Stimulated activated naive CD8-positive, alpha-beta T cell treated with anti-CD3 and anti-CD28 coated beads, Interleukin-15, amount 100 ng/mL, for 72 hours (primary cell): ENCODE measurements at places on chromosomes 3 and 15.

DNA sequence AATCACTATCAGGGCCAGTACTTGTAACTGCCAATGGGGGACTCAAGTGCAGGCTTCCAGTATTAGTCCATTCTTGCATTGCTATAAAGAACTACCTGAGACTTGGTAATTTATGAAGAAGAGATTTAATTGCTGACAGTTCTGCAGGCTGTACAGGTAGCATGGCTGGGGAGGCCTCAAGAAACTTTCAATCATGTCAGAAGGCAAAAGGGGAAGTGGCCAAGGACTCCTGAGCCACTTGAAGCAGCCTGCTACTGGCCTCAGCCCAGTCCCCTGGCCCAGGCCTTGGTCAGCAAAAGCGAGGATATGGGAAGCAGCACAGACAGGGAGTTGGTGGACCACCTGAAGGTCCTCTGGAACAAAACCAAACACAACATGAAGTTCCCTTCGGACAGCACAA is 29.2 kb upstream of the OR5K1 start:
- no peak for DNase-seq

DNA sequence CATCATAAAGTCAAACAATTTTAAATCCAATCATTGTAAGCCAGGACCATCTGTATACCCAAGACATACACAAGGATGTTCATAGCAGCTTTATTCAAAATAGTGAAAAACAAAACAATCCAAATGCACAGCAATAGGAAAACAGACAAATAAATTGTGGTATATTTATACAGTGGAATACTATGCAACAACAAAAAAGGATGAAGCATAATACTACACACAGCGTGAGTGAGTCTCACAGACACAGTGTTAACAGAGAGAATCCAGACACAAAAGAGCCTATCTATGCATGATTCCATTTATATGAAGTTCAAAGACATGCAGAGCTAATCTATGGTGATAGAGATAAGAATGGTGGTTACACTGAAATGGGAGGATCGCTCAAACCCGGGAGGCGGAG is 5.6 kb upstream of the MUC20 start:
- DNase-seq: no peak

GRCh38 chr3:43997316-43997715 is 244.4 kb upstream of the TOPAZ1 start:
- DNase-seq: no peak

DNA sequence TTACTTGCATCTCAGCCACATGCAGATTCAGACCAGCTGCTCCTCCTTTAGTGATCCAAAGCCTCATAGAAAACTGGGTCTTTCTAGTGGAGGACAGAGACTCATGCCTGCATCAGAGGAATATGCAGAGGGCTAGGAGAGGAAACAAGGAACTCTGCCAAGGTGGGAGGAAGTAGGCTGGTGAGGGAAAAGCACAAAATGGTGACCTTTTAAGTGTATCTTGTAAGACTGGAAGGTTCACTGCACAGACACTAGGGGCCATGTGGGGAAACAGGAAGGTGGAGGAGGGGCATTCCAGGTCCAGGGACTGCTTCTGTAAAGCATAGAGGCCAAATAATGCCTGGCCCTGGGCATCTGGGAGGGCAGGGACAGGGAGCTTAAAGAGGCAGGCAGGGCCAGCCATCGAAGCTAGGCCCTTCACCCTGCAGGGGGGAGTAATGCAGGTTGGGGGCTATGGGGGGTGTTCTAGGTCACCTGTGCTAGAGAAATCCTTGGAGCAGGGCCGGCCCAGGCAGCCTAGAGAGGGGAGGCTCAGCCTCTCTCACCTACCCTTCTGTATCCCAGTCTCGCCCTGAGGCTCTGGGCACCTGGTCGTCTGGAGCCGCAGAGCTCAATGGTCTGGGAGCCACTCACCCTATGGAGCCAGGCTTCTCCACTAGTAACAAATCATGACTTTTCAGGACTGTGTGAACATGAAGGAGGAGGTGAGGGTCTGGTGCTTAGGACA is 117.7 kb downstream of the DNAJB8 start:
- DNase-seq: no peak

- DNase-seq: no peak
Observed at GRCh38 chr3:57616233-57616632, 19.1 kb upstream of the ARF4 start.

DNA sequence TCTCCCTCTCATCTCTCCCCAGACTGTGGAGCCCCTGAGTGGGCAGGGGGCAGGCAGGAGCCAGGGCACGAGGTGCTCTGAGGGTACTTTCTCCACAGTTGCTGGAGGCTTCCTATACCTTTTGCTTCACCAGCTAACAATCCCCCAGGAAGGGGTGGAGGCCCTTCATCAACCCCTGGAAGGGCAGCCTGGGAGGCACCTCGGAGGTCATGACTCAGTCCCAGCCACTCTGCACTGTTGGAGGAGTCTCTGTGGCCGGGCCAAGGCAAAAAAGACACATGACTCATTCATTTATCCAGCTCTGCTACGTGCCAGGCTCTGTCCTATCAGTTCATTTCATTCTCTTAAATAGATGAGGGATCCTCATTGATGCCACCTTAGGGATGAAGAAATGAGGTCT is 15.6 kb upstream of the KY start:
- no peak for DNase-seq

GRCh38 chr15:63089260-63090043 is 32.2 kb upstream of the LACTB start:
- DNase-seq: no peak

- no peak for DNase-seq
Observed at GRCh38 chr3:196894557-196895295, 27.0 kb downstream of the SENP5 start.

DNA sequence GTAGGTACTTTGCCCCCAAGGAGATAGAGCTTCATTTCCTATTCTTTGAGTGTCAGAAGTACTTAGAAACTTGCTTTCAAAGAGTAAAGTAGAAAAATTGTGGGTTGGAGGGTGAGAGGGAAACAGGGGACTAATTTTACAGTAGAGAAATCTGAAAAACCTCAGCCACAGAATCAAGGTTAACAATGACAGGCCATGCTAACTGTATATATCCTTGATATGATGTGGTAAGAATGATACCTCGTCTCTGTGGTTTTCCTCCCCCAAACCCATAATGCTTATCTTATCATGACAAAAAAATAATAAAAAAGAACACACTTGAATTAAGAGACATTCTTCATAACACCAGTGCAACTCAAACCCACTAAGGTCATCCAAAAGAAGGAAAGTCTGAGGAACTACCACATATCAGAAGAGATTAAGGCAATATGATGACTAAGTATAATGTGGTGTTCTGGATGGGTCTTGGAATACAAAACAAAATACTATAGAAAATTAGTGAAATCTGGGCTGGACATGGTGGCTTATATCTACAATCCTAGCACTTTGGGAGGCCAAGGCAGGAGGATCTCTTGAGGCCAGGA is 360.4 kb downstream of the ULK4 start:
- DNase-seq: no peak

DNA sequence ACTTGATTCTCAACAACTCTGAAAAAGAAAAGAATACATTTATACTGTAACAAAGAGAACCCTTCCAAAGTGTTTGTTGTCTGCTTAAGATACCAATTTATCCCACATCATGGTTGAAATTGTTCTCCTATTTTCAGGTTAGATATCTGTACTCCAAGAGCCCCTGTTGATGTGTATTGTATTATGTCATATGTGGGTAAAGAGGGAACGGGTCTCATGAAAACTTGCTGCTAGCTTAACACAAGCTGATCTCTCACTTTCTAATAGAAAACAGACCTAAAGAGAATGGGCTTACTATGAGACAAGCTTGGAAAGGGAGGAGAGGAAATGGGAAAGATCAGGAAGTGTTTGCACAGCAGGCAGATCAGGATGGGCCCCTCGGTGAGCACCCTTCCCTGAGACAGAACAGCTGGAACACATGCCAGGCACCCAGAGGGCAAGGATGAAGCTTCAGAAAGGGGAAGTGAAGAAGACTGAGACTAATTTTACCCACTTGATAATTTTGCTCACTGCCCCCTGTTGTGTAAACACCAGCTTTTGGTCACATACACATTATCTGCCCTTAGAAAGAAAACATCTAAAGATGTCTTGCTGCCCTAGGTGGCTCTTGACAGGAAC is 747.9 kb upstream of the CCDC54 start:
- DNase-seq: no peak

GRCh38 chr3:71316066-71316777 is 267.3 kb downstream of the FOXP1 start:
- DNase-seq: peak; percentile 14

GRCh38 chr15:48285329-48286214 is 45.7 kb upstream of the DUT start:
- DNase-seq: peak; percentile 30

GRCh38 chr3:49806850-49807249 is 3.8 kb downstream of the INKA1 start:
- DNase-seq: no peak

DNA sequence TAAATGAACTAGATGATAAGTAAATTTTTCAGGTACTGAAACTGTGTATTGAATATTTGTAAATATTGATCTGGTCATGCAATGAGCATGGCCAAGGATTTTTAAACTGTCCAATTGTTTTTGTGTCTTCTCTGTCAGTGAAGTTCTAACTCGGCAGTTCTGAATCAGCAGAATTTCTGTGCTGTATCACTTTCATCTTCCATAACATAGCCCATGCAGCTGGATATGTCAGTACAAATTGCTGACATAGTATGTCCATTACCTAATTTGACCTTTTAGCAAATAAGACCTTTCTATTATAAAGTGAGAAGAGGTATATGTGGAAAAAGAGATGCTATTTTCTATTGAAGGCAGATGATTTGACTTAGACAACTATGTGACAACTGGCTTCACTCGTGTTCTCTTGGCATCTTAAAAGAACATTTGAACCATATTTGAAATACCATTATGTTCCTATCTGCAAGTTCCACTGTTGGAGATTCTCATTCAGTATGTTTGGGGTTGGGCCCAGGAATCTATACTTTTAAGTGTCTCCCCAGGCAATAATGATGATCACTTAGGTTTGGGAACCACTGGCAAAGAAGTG is 90.4 kb downstream of the CMSS1 start:
- no peak for DNase-seq

GRCh38 chr3:72338082-72338941 is 509.9 kb downstream of the SHQ1 start:
- DNase-seq: no peak

DNA sequence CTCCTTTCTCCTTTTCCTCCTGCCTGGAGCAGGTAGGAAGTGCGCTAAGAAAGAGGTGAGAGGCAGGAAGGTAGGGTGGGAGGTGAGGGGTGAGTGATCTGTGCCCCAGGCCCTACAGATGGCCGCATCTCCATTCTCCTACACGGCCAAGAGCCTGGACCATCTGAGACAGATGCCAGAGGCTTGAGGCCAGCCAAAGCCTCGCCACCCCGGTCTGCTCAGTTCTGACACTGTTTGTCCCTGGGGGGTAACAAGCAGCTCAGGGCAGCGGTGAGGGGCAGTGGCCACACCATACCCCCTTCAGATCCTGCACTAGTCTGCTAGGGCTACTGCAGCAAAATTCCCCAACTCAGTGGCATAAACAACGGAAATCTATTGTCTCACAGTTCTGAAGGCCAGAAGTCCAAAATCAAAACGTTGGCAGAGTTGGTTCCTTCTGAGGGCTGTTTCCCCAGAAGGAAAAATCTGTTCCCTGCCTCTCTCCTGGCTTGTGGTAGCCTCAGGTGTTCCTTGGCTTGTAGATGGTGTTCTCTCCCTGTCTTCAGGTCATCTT is 28.4 kb downstream of the ADCY5 start:
- no peak for DNase-seq

DNA sequence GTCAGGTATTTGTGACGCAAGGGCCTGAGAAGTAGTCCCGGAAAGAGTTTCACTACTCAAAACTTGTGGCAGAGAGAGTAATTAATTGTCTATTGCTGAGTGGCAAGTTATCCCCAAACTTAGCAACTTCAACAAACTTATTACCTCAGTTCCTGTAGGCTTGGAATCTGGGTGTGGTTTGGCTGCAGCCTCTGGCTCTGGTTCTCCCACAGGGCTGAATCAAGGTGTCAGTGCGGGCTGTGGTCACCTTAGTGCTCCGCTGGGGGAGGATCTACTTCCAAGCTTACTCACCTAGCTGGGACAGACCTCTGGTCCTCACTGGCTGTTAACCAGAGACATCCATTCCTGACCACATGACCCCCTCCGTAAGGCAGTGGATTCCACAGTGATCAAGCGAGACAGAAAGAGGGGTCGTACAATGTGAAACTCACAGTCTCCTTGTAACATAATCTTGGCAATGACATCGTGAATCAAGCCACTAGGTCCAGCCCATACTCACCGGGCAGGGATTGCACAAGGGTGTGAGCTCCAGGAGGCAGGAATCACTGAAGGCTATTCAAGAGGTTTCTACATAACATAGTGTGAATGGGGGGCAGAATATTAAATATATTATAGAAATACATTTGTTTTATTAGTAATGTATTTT is 138.3 kb downstream of the RYR3 start:
- no peak for DNase-seq

DNA sequence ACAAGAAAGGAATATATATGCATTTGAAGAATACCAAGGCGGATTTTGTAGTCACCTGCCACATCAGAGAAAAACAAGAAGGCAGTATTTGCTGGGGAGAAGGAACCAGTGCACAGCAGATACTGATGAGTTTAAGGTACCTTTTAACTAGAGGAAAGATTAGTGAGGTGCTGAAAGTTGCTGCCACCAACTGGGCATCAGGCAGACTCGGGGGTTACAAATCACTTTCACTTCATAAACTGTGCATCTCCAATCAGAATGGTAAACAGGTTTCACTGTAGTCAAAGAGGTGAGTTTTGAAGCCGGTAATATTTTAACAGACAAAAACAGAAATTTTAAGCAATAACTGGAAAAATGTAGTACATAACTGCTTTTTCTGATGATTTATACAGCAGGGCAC is 4.1 kb downstream of the FBN1 start:
- DNase-seq: no peak
